ENCODE measurements at places on chromosomes 4 and X.

DNA sequence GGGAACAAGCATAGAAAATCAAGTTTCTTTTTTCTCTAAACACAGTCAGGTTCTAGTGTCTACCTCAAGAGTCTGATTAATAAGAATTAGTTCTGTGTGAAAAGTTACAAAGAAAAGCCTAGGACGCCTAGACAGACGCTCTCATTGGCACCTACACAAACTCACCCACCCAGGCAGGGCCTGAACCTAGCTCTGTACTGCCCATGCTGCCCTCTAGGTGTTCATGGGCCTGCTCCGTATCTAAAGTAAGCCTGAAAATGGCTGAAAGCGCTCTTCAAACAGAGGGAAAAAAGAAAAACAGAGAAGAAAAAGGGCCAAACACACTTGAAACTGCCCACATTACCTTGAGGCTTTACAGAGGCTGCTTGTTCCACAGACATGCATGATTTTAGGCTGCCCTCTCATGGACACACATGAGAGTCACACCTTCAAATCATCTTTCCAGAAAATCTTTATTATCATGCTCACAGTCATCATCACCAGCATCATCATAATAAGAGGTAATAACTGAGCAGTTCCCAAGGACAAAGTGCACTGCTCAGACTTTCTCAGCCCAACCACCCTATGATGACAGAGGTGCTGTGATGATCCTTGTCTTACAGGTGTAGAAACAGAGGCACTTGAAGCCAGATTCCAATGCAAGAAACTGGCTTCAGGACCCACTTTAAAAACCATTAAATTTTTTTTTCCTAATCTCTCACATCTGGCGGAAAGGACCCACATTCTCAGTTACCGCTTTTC is 49.6 kb downstream of the MAP7D2 start:
- no peak for DNase-seq

GRCh38 chrX:20240201-20240600 is 26.5 kb downstream of the RPS6KA3 start:
- no peak for DNase-seq

DNA sequence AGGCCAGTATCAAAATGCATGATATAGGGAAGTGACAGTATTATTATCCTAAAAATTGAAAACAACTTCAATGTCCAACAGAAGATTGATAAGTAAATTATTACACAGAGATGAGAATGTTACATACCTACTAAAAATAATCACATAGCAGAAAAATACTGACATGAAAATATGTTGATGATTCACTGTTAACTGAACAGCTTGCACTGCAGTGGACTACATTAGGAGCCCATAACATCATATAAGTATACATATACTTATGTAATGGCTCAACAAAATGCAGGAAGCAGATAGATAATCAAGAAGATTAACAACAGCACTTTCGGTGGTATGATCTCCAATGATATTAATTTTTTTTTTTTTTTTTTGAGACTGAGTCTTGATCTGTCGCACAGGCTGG is 7.1 kb downstream of the CLOCK start:
- no peak for DNase-seq

- DNase-seq, result no peak
Observed at GRCh38 chr4:152590179-152591031, 54.5 kb upstream of the FBXW7 start.

GRCh38 chr4:138114434-138114833 is 127.7 kb downstream of the SLC7A11 start:
- no peak for DNase-seq

GRCh38 chr4:22668301-22668700 is 24.4 kb upstream of the GBA3 start:
- DNase-seq, result no peak

GRCh38 chrX:18672008-18672407 is at the start of gene RS1:
Gene RS1 (minus strand): TSS chrX:18672108. CDS start chrX:18672068, 40 bp downstream.
- no peak for DNase-seq

DNA sequence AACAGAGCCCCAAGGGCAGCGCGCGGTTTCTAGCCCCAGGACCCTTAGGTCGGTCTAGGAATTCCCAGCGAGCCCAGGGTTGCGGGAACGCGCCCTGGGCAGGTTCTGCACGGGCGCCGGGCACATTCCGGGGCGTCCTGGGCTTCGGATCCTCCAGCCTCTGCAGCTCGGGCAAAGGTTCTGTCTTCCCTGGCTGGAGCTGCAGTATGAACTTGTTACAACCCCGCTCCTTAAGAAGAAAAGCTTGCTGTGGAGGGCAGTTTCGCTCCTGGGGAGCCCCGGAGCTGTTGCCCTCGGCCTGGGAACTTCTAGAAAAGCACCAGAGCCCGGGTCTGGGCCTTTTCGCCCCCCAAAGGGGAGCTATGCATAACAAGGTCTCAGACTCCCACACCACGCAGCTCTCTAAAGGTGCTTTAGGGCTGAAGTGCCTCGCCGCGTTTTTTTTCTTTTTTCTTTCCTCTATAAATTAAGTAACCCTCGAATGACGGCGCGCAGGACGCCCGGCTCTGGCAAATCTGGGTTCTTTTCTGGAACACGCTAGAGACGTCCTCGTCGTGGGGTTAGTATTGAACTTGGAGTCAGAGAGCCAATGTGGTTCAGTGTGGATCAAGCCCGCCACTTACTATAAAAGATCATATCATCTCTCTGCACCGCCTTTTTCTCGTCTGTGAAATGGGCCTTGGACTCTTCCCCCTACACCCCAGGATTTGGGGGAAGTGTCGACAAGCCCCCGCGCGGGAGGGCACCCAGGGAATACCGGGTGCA is 5.7 kb downstream of the MSX1 start:
- DNase-seq, result no peak

DNA sequence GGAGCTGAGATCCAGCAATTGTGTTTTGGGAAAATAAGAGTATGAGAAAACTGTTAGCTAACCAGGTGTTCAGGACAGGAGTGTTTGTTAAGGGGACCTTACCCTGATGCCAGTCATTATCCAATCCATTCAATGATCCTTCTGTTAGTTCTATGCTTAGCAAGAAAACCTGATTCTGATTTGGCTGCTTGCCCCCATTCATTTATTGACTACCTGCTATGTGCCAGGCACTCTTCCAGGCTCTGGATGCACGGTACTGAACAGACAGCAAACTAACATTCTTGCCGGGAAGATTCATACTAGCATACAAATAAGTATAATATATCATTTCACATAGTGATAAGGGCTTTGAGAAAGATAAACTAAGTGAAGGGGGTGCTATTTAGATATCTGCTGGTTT is 1.0 kb upstream of the MECP2 start:
- DNase-seq, result no peak

- DNase-seq, result no peak
Observed at GRCh38 chr4:153822316-153822715, 33.4 kb upstream of the SFRP2 start.

DNA sequence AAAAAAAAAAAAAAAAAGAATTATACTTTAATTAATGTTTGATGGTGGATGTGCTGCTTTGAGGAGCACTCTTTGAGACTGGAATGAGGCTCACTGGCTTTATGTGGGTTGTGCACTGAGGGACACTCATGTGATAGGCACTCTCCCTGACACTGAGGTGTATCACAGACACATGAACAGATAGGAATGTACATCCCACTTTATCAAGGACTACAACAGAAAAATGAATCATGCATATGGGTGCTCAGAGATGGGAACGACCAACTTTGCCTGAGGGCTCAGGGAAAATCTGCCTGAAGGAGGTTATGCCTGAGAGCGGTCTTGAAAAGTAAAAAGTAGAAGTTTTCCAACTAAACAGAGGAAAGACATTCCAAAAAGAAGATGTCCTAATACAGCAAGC is 97.7 kb upstream of the RBPJ start:
- no peak for DNase-seq

- no peak for DNase-seq
Observed at GRCh38 chr4:182093431-182093831, 149.8 kb upstream of the TENM3 start.

DNA sequence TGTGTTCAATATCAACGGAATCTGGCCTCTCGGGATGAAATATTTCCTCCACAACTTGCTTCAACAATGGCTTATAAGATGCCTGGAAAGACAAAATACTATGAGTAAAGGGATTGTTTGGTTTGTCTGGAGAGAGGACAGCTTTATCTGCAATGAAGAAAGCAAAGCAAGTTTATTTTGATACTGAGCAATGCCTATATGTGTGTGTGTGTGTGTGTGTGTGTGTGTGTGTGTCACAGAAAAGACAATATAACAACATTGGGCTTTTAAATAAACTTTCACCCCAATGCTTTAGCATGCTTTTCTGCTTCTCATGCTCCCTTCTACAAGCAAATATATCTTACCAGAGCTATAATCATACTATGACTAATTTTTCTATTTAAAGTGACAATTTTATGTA is 45.4 kb downstream of the RASL11B start:
- no peak for DNase-seq

GRCh38 chrX:100407784-100408712 is 2.0 kb downstream of the PCDH19 start:
- DNase-seq, result no peak

DNA sequence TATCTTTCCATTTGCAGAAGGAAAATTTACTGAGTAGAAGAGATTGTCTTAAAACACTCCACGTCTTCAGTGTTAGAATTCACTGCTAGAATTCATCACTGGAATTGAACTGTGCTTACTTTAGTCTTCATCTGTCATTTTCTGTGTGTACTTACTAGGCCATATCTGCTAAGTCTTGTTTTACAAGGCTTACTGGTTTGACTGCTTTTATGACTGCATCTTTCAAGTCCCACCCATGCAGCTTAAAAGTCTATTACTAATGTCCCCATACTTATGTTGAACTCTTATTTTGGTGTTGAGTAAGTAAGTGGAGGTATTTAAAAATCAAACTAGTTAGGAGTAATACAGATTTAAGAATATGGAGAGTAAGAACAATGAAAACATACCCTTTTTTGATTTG is 14.6 kb downstream of the CLCN3 start:
- DNase-seq, result no peak

DNA sequence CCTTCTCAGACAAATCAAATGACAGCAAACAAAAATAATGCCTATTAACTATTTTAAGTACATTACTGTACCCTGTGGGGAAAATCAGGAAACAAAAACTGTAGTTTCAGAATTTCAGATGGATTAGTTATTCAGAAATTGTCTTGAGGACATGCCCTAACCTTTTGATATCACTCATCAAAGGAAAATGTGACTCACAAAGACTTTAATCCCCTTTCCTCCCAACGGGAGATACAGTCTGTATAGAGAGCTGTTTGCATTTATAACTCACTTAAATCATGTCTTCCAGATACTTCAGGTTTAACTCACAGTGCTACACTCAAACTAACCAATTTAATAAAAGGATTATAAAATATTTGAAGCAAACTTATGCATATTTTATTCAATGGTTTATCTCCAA is 304.0 kb downstream of the MAPK10 start:
- DNase-seq, result no peak

DNA sequence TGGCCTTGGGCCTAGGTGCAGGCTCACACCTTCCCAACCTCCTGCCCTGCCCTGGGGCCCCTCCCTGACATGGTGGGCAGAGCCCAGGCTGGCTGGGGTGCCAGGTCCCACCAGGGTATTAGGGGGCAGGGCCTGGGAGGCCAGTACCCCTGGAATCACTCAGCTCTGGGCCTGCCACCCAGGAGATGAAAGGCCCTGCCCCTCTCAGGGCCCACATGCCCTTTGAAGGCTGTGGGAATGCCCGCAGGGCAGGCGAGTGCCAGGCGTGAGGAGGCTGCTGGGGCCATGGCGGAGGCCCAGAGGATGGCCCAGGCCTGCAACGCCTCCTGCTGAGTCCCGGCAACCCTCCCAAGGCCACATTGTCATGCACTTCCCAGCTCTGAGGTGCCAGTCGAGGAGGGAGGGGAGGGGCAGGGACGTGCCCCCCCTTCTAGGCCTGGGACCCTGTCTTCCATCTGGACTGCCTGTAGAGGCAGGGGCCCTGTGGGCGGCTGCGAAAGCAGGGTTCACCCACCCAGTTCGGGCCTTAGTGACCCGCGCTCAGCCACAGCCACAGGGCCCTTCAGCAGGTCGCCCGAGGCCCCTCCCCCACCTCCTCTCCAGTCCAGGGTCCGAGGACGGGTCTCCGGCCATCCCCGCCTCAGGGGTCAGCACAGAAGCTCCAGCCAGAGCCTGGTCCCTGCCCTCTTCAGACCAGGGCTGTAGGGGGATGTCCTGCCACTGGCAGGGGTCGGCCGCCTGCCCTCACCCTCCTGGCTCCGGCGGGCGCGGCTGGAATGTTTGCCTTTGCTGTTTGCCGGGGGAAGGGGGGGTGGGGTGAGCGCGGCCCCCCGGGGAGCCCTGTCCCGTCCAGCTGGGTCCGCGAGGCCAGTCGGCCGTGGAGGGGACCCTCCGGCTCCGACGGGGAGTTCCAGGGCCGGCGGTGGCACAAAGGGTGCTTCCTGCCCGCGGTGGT is 26.7 kb upstream of the FGFR3 start:
- DNase-seq, result no peak

GRCh38 chr4:87032884-87033533 is 98.2 kb downstream of the AFF1 start:
- DNase-seq, result no peak

GRCh38 chr4:86401826-86402225 is 42.0 kb upstream of the MAPK10 start:
- no peak for DNase-seq
